ENCODE measurements at places on chromosomes 5 and 9.

- no peak for DNase-seq
Measured at GRCh38 chr9:86990290-86990689, 43.0 kb upstream of the GAS1 start.

DNA sequence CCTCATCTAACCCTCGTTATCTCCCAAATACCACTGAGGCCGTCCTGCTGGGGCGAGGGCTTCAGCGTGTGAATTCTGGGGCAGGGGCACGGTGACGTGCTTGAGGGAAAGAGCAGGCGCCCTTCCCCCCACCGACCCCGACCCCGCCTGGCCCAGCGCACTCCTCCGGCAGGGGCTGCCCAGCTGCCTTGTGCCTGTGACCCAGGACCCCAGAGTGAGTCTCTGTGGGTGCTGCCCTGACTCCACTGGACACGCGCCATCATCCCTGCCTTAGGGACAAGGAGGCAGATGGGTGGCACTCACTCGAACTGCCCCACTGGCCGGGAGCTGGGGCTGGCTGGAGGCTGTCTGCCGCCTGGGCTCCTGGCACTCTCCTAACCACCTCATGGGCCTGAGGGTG, 136.2 kb upstream of the LPCAT1 start:
- no peak for DNase-seq

DNA sequence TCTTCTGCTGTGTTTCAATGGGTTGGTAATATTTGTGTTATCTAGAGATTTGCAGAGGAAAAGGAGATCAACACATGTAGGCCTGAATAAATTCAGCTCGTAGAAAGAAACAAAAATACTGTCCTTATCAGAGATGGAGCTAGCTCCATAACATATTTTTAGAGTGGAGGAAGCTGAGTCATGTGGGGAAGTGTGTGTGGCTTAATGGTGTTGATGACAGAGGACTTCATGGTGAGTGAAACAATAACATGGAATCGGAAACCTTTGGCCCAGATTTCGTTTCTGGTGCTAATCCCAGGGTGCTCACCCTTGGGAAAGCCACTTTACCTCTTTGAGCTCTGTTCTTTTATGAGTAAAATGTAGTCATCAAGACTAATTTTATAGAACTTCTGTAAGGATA, 825.0 kb downstream of the TLR4 start:
- DNase-seq = no peak

DNA sequence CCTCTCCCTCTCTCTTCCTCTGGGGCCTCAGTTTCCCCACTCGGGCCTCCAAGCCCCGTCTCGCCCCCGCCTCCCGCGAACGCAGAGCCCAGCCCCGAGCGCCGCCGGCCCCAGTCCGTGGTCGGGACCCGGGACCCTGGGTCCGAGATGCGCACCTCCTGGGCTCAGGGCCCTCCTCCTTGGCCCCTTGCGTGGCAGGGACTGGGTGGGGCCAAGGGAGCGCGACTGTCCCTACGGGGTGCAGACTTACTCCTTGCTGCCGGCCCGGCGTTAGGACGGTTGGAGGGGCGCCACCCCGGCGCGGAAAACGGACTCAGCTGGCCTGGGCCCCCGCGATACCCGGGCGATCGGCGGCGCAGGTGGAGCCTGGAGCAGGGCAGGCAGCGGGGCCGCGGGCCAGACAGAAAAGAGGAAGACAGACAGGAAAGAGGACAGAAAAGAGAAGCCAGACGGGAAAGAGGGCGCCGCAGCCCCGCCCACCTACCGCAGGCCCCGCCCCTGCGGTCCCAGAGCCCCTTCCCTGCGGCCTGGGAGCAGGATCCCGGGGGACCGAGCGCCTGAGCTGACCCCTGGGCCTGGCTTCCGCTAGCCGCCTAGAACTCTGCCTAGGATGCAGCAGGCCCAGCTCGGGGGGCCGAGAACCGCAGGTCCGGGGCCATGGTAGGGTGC, at the start of gene GBGT1:
Gene GBGT1, minus strand, starts transcription at position 411 of the 669 bp plus-strand sequence. CDS start 1,502 bp downstream, outside the sequence.
- DNase-seq = peak; percentile 86

DNA sequence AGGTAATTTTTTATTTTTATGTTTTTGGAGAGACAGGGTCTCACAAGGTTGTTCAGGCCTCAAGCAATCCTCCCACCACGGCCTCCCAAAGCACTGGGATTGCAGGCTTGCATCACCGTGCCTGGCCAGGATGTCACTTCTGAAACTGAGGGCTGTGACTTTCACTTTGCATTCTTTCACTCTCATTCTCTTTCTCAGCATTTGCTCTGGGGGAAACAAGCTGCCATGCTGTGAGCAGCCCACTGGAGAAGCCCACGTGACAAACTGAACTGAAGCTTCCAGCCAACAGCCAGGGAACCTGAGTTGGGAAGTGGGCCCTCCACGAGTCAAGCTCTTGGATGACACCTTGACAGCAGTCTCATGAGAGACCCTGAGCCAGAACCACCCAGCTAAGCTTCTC, 109.4 kb downstream of the C5orf15 start:
- no peak for DNase-seq

- DNase-seq = no peak
Measured at GRCh38 chr5:124654418-124654817, 92.0 kb downstream of the ZNF608 start.

DNA sequence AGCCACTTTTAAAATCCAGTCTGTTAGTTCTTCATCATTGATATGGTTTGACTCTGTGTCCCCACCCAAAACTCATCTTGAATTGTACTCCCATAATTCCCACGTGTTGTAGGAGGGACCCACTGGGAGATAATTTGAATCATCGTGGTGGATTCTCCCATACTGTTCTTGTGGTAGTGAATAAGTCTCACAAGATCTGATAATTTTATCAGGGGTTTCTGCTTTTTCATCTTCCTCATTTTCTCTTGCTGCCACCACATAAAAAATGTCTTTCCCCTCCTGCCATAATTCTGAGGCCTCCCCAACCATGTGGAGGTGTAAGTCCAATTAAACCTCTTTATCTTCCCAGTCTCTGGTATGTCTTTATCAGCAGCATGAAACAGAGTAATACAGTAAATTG, 26.9 kb upstream of the SH3TC2 start:
- DNase-seq = no peak

DNA sequence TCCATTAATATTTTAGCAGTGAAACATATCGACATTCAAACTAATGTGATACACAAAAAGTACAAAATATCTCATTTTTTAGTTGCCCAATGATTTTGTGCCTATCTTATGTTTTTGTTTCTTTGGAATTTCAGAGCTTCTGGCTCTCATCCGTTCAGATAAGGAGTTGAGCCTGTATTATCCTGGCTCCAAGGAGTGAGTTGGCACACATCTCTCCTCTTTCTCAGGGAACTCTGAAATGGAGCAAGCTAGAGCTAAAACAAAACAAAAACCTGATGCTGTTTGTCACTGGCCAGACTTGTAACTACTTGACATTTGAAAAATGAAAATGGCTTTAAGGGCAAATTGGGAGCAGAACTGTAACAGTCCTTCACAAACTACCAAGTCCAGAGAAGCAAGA, 131.3 kb upstream of the SLC28A3 start:
- no peak for DNase-seq

GRCh38 chr5:174111287-174111973, 65.9 kb downstream of the NSG2 start:
- DNase-seq = no peak

- DNase-seq = no peak
Measured at GRCh38 chr5:121725450-121725849, 126.2 kb upstream of the FTMT start.

DNA sequence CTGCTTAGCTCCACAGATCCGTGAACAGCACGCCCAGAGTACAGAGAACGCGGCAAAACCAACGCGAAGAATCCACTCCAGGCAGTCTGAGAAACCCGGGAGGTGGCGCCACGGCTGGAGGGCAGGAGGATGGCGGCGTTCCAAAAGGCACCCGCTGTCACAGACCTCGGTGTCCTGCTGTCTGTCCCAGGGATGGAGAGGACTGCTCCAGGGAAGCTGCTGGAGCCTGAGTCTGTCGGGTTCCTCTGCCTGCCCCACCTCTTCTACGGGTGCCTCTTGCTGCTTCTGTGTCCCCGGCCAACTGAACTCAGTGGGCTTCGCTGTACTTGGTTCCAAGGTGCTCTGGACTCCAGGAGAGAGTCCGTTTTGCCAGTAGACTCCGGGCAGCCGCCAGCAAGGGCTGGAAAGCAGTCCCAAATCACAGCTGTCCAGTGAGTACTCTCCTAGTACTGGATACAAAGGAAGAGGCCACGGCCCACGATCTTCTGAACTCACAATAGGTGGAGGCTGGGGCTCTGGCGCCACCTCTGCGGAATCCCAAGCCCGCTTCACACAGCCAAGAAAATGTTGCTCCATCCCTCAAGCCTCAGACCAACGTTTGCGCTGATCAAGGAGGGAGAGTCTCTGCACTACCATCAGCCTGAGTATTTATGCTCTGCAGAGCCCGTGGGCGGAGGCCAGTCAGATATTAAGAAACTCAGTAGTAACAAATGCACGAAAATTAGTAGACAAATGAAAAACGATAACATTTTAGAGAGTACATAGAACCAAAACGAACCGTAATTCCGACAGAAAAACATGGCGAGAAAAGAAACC, 440 bp downstream of the ANXA2R start:
- DNase-seq = peak; percentile 85

- no peak for DNase-seq
Measured at GRCh38 chr5:96198356-96199058, 234.5 kb downstream of the PCSK1 start.

DNA sequence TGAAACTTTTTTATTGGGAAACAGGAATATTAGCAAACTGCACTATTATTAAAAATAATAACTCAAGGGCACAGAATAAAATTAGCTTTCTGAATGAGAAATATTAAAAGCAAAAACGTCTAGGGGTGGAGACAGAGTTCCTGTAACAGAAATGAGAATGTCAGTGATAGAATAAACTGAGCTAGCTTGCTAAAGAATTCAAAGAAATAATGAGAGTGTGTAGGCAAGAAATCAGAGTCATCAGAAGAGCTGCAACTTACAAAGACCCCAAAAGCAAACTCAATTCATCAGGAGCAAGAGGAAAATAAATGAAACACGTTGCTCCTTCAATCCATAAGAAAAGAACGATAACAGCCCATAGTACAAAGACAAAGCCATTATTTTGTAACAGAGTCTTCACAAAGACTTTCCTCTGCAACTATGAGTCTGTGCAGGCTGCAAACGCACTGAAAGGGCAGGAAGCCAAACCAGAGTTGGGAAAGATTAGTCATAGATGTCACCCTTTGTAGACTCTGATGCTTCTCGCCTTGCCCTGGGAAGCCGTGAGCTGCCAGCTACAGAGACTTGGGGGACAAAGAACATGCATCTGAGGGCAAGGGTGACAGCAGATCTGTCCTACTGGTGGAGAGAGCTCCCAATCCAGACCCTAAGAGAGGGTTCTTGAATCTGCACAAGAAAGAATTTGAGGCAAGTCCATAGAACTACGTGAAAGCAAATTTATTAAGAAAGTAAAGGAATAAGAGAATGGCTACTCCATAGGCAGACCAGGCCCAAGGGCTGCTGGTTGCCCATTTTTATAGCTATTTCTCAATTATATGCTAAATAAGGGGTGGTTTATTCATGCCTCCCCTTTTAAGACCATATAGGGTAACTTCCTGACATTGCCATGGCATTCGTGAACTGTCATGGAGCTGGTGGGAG, 40.8 kb downstream of the SHC3 start:
- DNase-seq = peak; percentile 5

DNA sequence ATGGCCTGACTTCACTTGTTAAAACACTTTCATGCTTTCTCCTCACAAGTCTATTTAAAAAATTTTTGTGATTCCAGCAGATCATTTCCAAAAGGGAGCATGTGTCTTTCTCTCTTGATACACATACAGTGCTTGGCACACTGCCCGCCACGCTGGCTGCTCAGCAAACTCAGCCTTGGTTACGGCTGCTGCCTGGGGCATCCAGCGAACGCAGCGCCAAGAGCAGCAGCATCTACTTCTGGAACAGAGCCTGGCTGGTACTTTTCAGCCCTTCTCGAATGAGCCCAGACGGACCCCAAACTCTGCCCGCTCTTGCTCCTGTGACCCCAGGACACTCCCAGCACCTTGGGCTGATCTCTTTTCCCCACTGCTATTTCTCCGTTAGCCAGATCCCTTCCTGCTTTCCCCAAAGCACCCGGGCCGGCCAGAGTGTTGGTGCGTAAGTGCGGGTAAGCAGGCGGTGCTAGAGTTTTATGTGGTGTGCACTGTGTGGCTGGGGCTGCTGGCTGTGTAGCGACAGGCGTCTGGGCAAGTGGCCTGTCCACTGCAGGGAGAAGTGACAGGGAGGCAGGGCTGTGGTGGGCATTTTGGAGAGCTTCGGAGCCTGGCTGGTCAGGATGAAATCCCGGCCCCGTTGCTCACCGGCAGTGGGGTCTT, 73.2 kb downstream of the SH3PXD2B start:
- no peak for DNase-seq

DNA sequence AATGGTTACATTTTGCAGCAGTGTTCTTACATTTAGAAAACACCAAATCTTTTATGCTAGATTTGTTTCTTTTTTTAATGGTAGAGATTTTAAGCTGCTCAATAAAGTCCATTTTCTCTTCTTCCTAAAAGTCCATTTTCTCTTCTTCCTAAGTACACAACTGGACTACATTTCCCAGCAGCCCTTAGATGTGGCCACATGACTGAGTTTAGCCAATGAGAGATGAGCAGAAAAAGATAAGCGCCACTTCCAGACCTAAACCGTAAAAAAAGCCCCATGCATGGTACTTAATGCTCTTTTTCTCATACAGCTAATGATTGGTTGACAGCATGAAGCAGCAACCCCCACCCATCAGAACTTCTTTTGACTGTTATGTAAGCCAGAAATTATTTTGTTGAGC, 206.7 kb downstream of the FAM114A2 start:
- no peak for DNase-seq

- DNase-seq = no peak
Measured at GRCh38 chr5:175025077-175025476, 300.7 kb downstream of the MSX2 start.

DNA sequence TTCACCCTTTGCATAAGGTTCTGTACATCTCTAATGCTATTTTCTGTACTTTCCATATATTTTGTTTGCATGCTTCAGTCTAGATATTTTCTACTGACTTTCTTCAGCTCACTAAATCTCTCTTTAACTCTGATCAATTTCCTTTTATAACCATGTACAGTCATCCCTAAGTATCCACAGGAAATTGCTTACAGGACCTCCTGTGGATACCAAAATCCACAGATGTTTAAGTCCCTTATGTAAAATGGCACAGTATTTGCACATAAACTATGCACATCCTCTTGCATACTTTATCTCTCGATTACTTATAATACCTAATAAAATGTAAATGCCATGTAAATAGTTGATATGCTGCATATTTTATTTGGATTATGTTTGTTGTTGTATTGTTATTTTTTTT, 442.1 kb downstream of the TLE4 start:
- DNase-seq = no peak

DNA sequence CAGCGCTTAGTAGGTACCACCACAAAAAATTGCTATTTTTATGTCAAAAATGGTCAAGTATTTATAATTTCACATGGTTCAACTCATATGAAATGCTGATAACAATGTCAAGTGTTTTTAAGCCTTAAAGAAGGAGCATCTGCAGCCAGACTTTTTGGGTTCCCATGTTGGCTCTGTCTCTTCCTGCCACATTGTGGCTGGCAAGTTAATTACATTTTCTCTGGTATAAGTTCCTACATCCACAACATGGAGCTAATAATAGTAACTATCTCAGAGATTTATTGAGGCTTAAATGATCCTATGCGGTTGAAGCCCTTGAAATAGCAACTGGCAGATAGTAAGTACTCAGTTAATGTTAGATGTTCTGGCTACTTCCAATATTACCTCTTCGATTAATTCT, 5.4 kb downstream of the ATP10B start:
- no peak for DNase-seq

All from HL-60 (cell line).